Astrocyte of the spinal cord (primary cell): ENCODE measurements at places on chromosomes 13 and 19.

- DNase-seq = no peak
Observed at GRCh38 chr13:78185700-78186099, 267.1 kb upstream of the EDNRB start.

DNA sequence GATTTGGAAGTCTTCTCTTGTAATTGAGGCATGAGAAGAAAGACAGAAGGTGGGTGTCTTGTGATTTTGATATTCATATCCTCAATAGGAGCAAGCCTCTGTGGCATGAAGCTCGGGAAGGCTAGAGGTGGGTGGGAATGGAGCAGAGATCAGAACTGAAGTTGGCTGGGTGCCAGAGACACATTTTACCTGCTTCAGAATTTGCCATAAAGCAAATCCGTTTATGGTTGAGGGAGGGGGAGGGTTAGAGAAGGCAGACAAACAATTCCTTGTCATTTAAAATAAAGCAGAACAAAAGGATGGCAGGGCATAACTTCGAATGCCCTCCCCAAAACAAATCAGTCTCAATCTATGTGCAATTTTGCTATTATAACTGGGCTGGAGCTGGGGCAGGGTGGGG, 305.9 kb downstream of the KLF5 start:
- DNase-seq = no peak

DNA sequence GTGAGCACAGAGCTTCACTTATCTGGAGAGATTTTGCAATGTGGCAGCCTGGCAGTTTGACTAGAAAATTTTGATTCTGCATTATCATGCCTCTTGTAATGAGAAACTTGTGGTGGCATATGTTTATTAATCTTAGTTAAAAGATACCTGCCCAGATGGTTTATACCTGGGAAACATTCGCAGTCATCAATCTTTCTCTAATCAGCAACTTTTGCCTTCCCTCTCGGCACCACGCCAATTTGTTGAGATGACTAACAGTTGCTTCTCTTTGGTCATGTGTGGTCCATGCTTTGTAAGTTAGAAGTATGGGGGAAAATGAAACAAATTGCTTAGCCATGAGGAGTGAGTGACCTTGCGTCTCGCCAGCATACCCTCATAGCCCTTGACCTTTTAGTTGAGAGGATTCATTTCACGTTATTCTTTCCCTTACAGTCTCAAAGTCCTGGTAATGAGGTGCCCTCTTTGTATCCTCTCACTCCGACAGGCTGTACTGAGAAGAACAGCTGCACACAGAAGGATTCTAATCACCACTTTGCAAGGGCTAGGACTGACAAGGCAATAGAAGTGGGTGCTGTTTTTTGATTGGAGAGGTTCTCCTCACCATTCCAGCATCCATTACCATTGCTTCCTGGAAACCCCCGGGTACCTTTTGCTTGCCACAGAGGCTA, 201.4 kb downstream of the OXGR1 start:
- DNase-seq = no peak

DNA sequence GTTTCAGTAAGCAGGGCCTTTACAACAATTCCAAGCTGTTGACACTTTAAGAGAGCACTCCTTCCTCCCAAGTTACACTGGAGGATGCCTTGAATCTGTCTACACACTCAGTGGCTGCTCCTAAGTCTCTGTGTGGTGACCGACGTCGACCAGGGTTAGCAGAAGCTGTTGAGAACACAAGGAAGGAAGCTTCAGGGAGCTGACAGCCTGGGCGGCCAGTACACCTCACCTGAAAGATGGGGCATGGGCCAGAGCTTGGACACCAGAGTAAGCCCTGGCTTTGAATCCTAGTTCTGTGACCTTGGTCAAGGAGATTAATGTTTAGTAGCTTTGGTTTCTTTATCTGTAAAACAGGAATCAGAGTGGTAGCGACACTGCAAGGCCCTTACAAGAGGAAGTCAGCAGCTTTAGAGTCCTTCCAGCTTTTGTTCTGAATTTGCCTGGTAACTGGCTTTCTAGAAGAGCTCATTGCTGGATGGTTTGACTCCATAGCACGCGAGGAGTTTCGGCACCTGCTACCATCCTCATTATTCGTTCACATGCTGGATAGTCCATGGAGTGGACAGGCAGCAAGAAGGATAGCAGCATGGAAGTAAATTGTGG, 214.2 kb downstream of the FGF9 start:
- no peak for DNase-seq

DNA sequence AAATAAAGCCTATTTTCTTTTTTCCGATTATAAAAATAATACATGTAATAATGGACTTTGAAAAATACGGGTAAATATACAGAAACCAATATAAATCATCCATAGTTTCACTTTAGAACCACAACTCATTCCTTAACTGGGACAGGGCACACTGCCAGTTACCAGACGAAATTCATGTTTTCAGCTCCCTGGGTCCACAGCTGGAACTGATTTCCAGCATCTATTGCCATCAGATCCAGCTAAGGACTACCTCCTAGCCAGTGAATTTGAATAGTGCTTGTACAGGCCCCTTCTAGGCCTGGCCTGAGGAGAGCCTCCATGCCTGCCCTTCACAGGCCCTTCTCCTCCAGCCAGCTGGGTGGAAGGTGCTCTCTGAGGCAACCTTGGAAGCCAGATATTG, 30.0 kb upstream of the ATP12A start:
- DNase-seq = peak; percentile 29

DNA sequence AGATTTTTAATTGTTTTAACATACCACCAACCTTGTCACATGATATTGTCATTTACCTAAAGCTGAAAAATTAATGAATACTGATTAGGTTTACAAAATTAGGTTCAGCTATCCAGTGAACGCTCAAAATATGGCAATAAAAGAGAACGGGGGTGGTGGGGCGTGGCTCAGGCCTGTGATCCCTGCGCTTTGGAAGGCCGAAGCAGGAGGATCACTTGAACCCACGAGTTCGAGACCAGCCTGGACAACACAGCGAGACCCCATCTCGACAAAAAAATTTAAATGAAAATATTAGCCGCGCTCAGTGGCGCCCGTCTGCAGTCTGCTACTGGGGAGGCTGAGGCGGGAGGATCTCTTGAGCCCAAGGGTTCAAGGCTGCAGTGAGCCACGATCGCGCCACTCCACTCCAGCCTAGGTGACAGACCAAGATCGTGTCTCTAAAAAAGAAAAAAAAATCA, 516 bp upstream of the FAM32A start:
- DNase-seq = no peak

GRCh38 chr13:73865027-73865426, 269.2 kb downstream of the KLF12 start:
- no peak for DNase-seq

GRCh38 chr13:71712988-71713653, 153.9 kb downstream of the DACH1 start:
- peak; percentile 8 for DNase-seq

GRCh38 chr13:92864584-92865284, 361.9 kb upstream of the GPC6 start:
- DNase-seq = no peak

GRCh38 chr13:96898646-96899254, 95.5 kb downstream of the OXGR1 start:
- DNase-seq = no peak

- peak; percentile 87 for DNase-seq
Observed at GRCh38 chr13:42814868-42815267, 33.5 kb downstream of the FAM216B start.

GRCh38 chr13:41465898-41466320, 8.6 kb downstream of the RGCC start:
- no peak for DNase-seq

DNA sequence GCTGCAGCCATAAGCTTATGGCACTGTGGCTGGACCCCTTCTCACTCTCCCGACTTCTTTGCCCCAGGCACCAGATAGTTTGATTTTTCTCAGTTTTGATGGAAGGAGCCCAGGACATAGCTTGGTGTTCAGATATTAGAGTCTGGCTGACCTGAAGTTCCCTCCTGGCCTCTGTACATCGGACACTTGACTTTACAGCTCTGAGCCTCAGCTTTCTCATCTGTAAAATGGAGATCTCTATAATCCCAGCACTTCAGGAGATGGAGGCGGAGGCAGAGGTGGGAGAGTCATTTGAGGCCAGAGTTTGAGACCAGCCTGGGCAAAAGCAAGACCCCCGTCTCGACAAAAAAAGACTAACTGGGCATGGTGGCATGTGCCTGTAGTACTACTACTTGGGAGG, 909 bp downstream of the CC2D1A start:
- DNase-seq = no peak

DNA sequence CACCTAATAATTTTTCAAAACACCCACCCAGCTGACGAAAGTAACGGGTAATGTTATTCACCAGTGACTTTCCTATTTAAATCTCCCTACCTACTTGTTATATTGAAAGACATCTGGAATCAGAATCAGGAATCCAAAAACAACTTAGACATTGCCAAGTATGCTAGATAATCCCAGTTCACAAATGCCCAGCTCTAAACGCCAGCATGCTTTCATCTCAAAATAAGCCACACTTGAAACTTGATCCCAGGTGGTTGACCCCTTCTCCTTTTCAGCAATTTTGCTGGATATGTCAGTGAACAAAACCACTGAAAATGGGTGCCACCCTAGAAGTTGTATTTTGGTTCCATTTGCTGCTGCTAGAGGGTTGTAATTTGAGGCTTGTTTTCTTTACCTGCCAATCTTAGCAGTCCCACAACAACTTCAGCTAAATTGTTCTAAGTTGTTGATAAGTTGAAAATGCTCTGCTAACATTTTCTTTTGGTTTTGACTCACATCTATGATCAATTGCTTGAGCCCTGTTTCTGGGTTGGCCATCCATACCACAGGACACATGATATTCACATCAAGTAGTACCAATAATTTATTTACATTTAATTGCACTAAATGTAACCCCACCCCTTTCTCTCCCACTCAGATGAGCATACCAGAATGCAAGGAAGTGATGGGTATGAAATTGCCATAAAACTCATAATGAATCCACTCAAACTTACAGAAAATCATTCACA, 66.4 kb downstream of the DCT start:
- no peak for DNase-seq

GRCh38 chr13:48626077-48626449, 27.7 kb upstream of the CYSLTR2 start:
- peak; percentile 6 for DNase-seq

GRCh38 chr13:112636401-112636975, 48.5 kb upstream of the TUBGCP3 start:
- no peak for DNase-seq

- no peak for DNase-seq
Observed at GRCh38 chr13:43000676-43001075, 8.6 kb upstream of the EPSTI1 start.

DNA sequence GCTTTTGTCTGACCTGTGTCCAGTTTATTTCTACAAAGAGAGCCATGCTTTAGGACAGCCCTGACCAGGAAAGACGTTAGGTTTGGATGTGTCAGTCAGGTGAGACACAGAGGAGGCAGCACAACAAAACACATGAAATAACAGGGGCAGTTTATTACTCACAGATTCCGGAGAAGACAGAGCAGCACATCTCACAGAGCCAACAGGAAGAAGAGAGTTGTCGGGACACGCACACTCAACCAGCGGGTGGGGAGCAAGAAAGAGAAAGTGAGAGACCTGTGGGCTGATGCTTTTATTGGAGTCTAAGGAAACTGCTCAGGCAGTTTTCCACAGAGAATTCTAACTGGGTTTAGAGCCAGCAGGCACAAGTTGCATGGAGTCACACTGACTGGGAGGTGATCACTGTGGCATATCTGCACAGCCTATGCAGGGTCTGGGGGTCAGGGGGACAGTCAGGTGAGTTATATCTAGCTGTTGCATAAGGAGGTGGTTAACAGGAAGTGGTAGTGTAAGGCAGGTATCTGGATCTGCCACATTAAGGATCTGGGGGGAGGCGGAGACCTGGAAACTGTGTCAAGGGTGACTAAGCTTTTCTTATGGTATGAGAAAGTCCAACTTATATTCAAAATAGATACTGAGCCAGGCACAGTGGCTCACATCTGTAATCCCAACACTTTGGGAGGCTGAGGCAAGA, 24.1 kb upstream of the CEACAM20 start:
- no peak for DNase-seq

GRCh38 chr13:44058624-44059215, 179.0 kb downstream of the LACC1 start:
- DNase-seq = peak; percentile 10

DNA sequence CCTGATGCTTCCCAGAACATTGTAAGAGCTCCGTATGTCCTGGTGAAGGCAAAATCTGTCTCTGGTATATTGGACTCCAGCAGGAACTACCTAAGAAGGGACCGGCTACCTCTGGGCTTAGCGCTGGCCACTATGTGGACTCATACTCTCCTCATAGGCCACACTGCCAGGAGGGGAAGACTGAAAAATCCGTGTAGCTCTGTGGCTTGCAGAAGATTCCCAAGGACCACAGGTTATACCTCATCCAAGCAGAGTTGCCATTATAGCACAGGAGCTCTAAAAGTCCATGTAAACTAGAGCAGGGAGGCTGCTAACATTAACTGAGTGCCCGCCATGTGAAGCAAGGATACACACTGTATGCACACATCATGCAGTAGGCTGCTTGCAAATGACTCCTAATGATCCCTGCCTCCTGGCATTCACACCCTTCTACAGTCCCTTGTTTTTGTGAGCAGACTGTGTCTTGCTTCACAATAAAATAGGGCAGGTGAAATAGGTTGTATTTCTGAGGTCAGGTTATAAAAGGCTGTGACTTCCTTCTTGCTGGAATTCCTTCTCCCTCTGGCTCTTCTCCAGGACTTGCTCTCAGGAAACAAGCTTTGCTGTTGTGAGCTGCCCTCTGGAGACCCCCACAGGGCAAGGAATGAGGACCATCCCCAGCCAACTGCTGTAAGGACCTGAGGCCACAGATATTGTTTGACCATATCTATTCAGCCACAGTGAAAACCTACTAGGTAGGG, 192.6 kb upstream of the UBL3 start:
- DNase-seq = no peak

DNA sequence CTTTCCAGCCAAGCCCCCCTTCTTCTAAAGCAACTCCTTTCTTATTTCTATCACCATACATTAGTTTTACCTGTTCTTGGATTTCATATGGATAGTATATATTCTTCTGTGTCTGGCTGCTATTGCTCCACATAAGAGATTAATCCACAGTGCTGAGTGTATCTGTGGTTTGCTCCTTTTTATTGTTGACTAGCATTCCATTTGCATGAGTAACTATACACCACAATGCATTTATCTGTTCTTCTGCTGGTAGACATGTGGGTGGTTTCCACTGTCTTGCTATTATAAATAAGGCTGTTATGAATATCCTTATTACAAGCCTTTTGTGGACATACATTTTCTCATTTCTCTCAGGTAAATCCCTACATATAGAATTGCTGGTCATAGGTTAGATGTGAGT, 138.2 kb downstream of the SLC7A1 start:
- peak; percentile 82 for DNase-seq

GRCh38 chr13:92804346-92804745, 422.3 kb upstream of the GPC6 start:
- DNase-seq = peak; percentile 54

- no peak for DNase-seq
Observed at GRCh38 chr13:78602561-78603239, 652 bp downstream of the POU4F1 start.

DNA sequence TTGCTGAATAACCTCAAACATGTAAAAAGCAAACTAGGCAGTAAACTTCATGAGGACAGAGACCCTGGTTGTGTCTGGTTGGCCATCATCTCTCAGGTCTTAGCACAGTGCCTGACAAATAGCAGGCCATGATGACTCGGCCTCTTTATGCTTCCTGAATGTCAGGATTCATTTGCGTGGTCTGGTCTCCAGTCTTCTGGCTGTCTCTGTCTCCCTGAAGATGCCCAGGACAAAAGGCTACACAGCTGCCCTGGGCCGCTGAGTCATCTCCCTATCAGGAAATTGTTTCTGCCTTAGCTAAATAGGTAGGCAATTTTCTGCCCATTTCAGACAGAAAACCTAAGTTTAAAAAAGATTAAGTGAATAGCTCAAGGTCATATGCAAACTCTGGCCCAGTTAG, 84.1 kb upstream of the FNDC3A start:
- peak; percentile 74 for DNase-seq
